Caki2 (cell line): ENCODE measurements at places on chromosomes 3 and 15. TPM values are rescaled to one million over a fixed set of nuclear protein-coding genes. Genes with fewer than 3 reads are reported as not detected.
A peak's percentile ranks its signal among the peaks of the same experiment; 100 is the strongest.

CCR8 gene
- not detected in 2 replicates for total RNA-seq

C3orf33 gene
- 2.7 and 6.7 TPM in 2 replicates for total RNA-seq

ETV5 gene
- total RNA-seq: 38.3 and 49.8 TPM in 2 replicates

PLA2G4B gene
- not detected in 2 replicates for total RNA-seq

SOX14 gene
- total RNA-seq: not detected in 2 replicates

EBLN2 gene
- total RNA-seq: 0.71 and 5.6 TPM in 2 replicates

ATP13A5 gene
- total RNA-seq: not detected in 2 replicates

SPG21 gene
- total RNA-seq: 74.7 and 93.8 TPM in 2 replicates

CFAP91 gene
- total RNA-seq: 0.17 and 4.5 TPM in 2 replicates

IL17RB gene
- 0.41 and 2.7 TPM in 2 replicates for total RNA-seq

FBXL22 gene
- total RNA-seq: not detected in 2 replicates

PPP1R14D gene
- total RNA-seq: not detected in 2 replicates

CD200 gene
- not detected in 2 replicates for total RNA-seq

CDC25A gene
- total RNA-seq: 7.7 and 12.0 TPM in 2 replicates

SETD2 gene
- 10.9 and 15.7 TPM in 2 replicates for total RNA-seq

IL16 gene
- total RNA-seq: not detected in 2 replicates

DNA sequence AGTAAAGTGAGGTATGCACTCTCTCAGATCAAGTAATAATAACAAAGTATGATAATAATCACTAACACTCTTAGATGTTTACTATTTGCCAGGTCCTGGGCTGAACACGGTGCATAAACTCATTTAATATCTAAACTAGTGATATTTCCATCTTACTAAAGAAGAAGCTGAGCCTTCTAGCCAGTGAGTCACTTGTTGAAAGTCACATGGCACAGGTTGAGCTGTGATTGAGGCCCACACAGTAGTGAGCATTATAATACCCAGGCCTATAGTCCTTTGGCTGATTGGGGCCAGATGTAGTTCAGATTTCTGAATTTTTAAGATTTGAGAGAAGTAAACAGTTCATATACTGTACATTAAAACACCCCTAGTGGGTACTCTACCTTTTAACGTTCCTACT, 93.2 kb upstream of the CCDC80 start:
- no peak for DNase-seq

DNA sequence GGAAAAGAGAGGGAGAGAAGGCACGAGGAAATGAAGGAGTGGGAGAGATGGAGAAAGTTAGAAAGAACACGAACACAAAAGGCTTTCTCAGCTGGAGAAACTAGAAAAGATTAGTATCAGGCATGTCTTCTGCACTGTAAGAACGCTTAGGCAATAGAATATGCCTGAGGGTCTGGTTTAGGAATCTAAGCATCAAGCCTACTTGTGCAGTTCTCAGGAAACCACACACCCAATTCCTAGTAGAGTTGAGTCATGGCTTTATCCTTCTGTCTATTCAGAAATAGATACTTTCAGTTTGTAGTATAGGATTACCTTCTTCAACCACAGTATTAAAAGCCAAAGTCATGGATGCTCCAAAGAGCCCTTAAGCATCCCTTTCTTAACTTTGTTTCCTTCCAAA, 969.4 kb downstream of the NTRK3 start:
- no peak for DNase-seq

DNA sequence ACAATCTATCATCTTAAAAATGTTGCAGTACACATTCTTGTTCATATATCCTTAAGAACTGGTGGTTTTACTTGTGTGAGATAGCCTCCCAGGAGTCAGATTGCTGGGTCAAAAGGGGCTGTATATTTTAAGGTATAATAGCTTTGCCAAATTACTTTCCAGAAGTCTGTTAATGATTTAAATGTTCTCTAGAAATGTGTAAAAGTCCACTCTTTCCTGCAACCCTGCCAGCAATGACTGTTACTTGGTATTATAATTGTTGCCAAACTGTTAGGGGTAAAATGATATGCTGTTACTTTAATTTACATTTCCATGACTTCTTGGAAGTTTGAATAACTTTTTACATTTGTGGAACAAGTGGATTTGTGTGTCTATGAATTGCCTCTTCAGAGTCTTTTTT, 170.8 kb downstream of the SLC9A9 start:
- DNase-seq: no peak

GRCh38 chr3:175383371-175383770, 524.2 kb downstream of the NAALADL2 start:
- no peak for DNase-seq

GRCh38 chr15:87767516-87767915, 489.0 kb downstream of the NTRK3 start:
- DNase-seq: no peak

DNA sequence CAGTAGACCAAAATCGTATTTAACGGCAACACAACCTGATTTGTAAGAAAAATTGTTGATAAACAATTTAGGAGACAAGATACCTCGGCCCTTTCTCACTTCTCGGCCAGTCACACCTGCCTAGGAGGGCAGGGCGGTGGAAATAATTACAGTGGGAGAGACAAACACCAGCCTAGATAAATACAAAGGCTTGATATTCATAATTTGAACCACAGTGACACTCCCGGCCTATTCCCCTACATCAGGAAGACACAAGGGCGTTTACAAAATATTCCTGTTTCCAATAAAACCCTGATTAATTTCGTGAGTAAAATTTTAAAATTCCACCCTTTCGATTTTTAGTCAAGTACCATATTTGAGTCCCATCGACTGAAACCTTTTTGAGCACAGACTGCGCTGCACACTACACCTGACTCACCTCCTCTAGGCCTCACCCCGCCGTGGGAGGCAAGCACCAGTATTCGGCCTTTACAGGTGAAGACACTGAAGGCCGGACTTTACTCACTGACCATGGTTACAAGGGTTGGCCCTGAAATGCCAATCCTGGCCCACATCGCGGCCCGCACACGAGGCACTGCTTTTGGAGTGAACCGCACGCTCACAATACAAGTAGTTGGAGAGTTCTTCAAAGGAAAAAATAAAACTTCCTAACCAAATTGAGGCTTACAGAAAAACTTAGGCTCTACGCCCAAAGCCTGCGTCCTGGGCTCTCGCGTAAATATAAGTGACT, 794 bp downstream of the ARPP19 start:
- DNase-seq: no peak

- no peak for DNase-seq
These were observed 46.4 kb upstream of the SYNM start for GRCh38 chr15:99058421-99058870.

DNA sequence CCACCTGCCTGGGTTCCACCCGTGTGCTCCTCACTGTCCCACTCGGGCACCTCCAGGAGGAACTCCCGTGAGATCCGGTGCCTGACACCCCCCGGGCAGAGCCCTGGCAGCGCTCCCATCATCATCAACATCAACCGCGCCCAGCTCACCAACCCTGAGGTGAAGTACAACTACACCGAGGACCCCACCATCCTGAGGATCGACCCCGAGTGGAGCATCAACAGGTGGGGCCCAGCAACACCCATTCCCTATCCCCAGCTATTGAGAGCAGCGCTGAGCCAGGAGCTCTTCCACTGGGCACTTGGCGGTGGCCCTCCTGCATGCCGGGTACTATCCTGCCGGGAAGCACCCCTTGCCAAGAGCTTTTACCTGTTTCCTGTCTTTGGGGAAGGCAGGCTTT, 33.5 kb downstream of the PLXNA1 start:
- no peak for DNase-seq

DNA sequence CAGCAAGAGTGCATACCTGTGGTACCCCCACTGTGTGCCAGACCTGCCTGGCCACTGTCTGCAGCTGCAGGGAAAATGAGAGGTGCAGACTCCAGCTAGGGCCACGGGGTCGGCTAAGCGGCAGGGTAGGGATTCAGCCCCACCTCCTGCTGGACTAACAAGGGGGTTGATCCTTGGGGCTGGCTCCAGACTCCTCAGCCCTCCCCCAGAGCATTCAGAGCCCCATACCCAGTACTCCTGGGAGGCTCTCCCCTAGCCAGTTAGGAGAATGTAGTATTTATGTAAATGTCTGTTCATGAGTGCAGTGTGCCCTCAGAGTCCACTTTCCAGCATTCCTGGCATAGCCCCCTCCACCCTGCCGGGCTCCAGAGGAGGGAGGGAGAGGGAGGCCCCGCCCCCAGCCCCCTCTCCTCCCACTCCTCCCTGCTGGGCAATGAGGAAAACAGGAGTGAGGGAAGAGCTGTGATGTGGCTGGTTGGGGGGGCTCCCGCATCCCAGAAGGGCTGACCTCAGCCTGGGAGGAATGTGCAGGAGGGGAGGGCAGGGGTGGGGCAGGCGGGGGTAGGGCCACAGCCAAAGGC, 4.5 kb upstream of the SEMA3B start:
- DNase-seq: peak; percentile 97

DNA sequence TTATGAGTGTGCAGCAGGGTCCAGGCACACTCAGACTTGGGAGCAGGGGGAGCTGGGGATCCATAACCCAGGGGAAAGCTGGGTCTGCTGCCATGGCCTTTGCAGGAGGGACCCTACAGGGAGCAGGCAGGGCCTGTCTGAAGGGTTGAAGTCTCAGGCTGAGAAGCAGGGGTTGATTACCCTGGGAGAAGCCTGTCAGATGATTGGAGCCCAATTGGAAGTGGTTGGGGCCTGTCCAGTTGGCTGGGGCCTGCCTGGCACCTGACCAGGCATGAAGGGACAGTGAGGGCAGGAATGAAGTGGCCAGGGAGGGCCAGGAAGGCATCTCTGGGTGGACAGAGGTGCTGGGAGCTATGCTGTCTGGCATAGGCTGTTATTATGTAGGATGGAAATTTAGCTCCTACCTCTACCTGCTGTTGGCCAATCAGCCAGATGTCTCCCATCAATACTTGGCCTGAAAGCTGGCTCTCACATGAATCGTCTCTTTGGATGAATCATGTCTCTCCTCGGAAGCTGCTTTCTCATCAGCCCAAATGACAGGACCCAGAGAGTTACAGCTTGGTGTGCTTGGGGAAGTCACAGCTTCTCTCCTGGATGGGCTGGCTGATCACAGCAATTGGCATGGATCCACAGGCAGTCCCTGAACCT, 27.4 kb upstream of the SLCO2A1 start:
- DNase-seq: no peak

GRCh38 chr3:40464339-40465110, 7.4 kb downstream of the RPL14 start:
- DNase-seq: no peak

- DNase-seq: peak; percentile 56
These were observed 142.4 kb downstream of the TCF12 start for GRCh38 chr15:57060799-57061198.

GRCh38 chr15:39447346-39447745, 133.5 kb upstream of the THBS1 start:
- no peak for DNase-seq

GRCh38 chr3:37531066-37531720, 330.5 kb upstream of the CTDSPL start:
- no peak for DNase-seq

DNA sequence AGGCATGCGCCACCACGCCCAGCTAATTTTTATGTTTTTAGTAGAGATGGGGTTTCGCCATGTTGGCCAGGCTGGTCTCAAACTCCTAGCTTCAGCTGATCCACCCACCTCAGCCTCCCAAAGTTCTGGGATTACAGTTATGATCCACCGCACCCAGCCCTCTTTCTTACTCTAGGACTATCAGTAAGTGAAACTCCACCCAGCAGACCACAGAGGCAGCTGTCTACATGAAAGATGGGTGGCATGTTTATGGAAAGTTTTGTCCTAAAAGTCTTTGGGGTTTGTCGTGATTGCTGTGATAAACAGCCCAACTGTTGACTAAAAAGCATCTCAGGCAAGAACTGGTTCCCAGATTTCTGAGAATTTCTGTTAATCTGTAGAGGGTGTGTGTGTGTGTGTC, 10.9 kb downstream of the ARL6IP5 start:
- no peak for DNase-seq

DNA sequence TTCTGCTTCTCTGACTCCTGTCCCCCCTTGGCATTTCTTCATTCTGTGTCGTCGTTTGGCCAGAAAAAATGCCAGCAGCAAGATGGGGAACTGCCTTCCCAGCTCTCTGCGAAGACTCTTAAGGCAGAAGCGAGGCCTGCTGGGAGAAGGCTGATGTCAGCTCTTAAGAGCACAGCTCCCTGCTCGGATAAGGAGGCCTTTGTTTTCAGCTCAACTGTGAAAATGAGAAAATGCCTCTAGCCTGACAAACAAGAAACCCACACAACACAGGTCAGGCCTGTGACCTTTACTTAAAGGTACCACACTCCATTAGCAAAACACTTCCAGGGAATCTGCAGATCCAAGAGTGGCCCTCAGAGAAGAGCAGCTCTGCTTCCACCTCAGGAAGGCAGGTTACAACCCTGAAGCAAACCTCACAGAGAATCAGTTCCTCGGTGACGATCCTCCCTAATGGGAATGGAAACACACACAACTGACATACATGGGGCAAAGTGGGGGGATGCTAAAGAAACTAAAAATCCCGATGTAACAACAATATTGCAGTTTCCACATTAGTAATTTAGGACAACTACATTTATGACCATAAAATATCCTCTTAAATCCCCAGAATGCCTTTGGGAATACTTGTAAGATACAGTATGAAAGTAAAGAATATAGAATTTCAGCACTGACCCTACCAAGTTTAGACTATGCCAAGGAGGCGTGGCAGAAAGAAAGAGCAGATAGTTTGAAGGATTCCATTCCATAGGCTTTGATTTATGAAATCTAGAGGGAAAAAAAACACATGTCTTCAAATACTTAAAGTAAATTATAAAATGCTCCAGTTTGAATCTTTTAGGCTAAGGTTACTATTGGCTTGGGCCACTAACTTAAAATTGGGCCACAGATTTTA, 52.1 kb downstream of the VGLL4 start:
- DNase-seq: peak; percentile 72

- no peak for DNase-seq
These were observed 97.1 kb upstream of the SAMMSON start for GRCh38 chr3:69902386-69902785.

GRCh38 chr3:103203441-103203840, 768.6 kb downstream of the ZPLD1 start:
- DNase-seq: no peak

- no peak for DNase-seq
These were observed 79.6 kb downstream of the MAP2K5 start for GRCh38 chr15:67622110-67622509.

- no peak for DNase-seq
These were observed 3.4 kb upstream of the LMLN start for GRCh38 chr3:197956626-197956988.

- DNase-seq: no peak
These were observed 17.9 kb upstream of the HDAC11 start for GRCh38 chr3:13462125-13462629.

- no peak for DNase-seq
These were observed 22.0 kb downstream of the GPR15 start for GRCh38 chr3:98553753-98554152.

DNA sequence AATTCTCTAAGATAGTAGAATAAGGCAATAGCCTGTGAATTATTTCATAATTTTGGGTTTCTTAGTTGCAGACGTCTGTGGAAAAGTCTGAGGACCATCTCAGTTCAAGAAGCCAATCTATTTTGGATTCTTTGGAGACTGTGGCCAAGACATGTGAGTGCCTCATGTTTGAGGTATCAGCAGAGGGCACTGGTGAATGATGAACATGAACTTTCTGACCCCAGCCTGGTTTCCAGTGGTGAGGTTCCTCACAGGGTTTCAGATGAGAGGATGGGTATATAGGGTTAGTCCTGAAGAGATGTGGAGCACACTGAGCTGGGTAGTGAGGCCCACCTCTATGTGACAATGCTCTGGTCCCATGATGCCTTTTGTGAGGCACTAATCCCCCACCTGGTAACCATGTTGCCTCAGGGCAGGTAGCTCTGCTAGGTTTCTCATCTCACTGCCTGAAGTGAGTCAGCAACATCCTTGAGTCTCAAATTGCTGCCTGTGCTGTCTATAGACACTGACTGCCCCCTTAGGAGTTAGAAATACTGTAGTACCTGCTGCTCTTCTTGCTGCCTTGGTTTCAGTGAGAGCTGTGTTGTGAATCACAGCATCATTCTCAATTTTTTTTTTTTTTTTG, 32.3 kb downstream of the C3orf62 start:
- DNase-seq: peak; percentile 52
